ENCODE measurements at places on chromosomes 1 and 21. TPM values are rescaled to one million over a fixed set of nuclear protein-coding genes. Genes with fewer than 3 reads are reported as not detected.

Gene PTPRC
- 3.7 TPM for total RNA-seq

Gene C1orf210
- 13.3 TPM for total RNA-seq

Gene ADPRS
- 9.6 TPM for total RNA-seq

DNA sequence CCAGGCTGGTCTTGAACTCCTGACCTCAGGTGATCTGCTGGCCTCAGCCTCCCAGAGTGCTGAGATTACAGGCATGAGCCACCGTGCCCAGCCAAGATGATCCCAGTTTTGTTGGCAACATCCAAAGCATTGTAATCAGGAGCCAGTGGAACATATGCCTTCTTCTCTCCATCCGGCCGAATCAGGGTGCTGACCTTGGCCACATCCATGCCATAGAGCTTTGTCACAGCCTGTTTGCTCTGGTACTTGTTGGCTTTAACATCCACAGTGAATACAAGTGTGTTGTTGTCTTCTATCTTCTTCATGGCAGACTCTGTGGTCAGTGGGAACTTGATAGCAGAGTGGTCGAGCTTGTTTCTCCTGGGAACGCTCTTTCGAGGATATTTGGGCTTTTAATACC lies 17.1 kb downstream of the TNFRSF8 start:
- no peak for DNase-seq

GRCh38 chr1:36572142-36572715 lies 89.5 kb upstream of the CSF3R start:
- no peak for DNase-seq

GRCh38 chr1:147611021-147611426 lies 59.3 kb downstream of the ACP6 start:
- no peak for DNase-seq

DNA sequence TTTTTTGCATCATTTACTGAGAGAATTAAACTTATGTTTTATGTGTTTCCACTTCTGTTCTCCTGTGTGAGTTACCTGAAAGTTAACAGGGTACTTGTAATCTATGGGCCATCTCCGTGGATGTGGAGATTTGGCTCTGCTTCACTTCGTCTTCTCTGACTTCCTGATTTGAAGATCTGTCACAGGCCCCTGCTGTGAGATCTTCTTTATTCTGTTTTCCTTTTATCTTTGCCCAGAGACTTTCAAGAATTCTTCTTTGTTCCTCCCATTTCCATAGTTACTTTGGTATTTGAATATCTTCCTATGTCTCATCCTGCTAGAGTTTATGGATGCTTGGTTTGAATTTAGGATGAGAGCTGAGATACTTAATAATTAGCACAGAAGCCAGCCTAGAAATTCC lies 35.4 kb upstream of the PKN2 start:
- DNase-seq = no peak

GRCh38 chr1:90273241-90273774 lies 278.4 kb downstream of the ZNF326 start:
- DNase-seq = no peak

- no peak for DNase-seq
Measured at GRCh38 chr1:41152622-41153044, 89.5 kb downstream of the SCMH1 start.

DNA sequence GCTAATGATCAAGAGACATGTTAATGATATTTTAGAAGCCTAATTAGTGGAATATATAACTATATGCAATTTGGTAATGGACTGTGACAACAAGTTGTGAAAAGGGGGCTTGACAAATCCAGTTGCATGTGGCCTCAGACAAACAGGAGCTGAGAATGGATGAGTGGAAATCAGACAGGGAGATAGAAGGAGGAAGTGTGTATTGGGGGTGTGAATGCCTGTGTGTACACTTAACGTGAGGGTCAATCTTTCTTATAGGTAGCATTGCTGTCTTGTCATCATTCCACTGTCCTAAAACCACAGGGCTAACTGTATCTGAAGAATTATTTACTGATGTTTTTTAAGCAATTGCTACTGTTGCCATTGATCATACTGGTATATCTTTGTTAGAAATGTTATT lies 64.8 kb downstream of the PBX1 start:
- no peak for DNase-seq

GRCh38 chr1:217432339-217432738 lies 198.6 kb downstream of the GPATCH2 start:
- no peak for DNase-seq

DNA sequence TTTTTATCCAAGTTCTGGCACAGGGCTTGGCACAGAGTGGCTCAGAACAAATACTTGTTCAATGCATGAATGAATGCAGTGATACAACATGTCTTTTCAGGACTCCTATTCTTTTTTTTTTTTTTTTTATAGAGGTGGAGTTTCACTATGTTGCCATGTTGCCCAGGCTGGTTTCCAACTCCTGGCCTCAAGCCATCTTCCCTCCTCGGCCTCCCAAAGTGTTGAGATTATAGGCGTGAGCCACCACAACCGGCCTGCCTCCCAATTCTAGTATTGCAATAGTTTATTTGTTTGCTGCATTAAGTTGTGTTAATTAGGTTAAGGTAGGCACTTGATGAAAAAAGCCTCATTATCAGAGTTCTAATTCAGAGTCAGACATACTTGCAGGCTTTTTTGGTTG lies 17.9 kb downstream of the UBE4B start:
- no peak for DNase-seq

- DNase-seq = no peak
Measured at GRCh38 chr1:203584035-203584434, 42.6 kb upstream of the ATP2B4 start.

- peak; percentile 6 for DNase-seq
Measured at GRCh38 chr1:53292690-53293089, 35.2 kb downstream of the LRP8 start.

DNA sequence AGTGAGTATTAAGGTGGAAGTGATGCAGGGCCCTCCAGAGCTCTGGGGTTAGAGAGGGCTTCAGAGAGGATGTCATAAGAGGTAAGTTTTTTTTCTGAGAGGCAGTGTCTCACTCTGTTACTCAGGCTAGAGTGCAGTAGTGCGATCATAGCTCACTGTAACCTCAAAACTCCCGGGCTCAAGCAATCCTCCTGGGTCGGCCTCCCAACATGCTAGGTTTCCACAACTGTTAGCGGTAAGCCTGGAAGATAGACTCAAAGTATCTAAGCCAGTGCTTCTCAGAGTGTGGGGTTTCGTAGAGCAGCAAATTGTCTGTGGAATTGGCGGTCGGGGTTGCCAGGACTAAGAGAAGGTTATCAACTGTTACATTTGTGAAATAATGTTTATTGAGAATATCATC lies 18.6 kb upstream of the IGSF3 start:
- no peak for DNase-seq

Data from pancreas (tissue), 10 donors.